ENCODE measurements at places on chromosomes 13 and 19.

- DNase-seq, result no peak
Measured at GRCh38 chr13:97058926-97059325, 64.7 kb upstream of the OXGR1 start.

GRCh38 chr19:46840498-46840942 is 10.1 kb downstream of the AP2S1 start:
- DNase-seq, result peak; percentile 38

DNA sequence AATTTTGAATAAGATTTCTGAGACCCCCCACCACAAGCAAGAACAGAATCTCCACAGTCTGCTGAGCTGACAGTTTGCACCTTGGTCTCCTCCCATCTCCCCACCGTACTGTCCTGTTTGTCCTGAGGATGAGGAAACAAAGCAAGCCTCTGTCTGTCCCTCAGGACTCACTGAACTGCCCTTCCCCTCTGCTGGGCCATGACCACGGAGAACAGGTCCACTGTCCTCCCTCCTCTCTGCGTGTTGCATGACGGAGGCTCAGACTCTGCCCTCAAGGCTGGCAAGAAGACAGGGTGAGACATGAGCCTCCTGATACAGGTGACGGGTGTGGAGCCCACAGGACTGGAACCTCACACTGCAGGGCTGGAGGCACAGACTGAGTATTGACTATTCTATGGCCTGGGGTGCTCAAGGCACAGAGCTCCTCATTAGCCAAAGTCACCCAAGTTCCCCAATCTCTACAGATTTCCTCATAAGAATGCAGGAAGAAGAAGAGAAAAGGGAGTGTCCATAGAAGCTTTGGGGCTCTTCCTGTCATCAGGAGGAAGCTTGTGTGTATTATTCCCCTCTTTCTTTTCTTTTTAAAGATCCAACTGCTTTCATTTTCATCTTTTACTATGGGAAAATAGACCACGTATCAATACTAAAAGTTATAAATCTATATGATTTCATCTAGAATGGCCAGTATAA is 22.4 kb upstream of the RGCC start:
- DNase-seq, result no peak

DNA sequence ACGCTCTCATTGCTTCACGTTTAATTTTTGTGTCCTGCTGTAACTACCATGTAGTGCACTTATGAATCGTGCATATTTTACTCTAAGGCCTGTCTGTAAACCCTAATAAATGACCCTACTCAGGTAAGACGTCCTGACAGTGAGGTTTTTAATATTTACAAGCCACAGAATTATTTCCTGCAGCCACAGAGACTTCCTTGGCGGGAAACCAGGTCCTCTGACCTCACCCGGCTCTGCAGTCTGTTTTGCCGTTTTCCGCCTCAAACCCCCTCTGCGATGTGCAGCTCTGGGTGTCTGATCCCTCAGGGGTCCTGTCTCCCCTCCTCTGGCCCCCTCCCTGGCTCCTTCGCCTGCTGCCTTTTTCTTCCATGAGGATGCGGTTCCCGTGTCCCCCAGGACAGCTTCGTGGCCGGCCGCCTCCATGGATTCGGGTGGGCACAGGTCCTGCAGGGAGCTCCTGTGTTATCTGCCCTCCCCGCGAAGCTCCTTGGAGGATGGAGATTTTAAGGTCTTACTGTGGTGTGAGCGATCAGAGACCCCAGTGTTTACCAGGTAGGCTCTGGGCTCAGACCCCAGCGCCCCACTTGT is 66.3 kb downstream of the MCF2L start:
- DNase-seq, result no peak

GRCh38 chr13:42812316-42812715 is 30.9 kb downstream of the FAM216B start:
- DNase-seq, result no peak

GRCh38 chr19:55690769-55691545 is 15.9 kb downstream of the EPN1 start:
- no peak for DNase-seq

DNA sequence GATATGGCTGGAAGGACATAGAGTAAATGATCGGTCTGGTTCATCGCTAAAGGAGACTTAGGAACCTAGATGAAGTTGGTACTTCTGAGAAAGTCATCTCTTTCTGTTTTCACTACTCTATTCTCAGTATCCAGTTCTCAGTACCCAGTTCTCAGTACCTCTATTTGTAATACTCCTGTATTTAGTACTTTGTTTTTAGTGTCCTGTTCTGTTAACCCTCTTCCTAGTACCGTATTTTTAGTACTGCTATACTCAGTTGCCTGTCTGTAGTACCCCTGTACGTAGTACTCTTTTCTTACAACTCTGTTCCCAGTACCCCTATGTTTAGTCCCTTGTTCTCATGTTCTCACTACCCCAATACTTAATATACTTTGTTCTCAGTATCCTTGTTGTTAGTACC is 1.2 kb downstream of the RFXAP start:
- DNase-seq, result no peak

GRCh38 chr13:31925079-31925478 is 106.5 kb upstream of the FRY start:
- no peak for DNase-seq

GRCh38 chr19:7925171-7925851 is 624 bp downstream of the CTXN1 start:
- DNase-seq, result peak; percentile 81

GRCh38 chr13:103812971-103813370 is 746.8 kb upstream of the SLC10A2 start:
- DNase-seq, result no peak

DNA sequence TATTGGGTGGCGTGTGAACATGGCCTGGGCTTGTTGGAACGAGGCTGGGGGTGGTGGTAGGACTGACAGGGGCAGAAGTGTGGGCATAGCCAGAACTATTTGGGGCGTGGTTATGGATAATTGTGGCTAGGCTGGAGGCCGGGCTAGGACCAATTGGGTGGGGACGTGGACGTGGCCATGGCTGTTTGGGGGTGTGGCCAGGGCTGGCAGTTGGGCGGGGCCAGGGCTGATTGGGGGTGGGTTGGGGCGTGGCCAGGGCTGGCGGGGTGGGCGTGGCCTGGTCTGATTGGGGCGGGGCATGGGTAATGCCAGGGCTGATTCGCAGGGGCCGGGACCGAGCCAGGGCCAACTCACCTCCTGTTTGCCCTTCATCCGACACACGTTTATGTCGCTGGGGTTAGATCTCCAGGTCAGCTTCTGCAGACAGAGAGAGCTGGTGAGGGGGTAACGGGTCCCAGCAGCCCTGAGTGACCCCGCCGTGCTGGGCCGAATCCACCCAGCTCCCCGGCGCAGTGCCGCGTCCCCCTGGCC is 2.8 kb downstream of the SEMA6B start:
- DNase-seq, result peak; percentile 27

DNA sequence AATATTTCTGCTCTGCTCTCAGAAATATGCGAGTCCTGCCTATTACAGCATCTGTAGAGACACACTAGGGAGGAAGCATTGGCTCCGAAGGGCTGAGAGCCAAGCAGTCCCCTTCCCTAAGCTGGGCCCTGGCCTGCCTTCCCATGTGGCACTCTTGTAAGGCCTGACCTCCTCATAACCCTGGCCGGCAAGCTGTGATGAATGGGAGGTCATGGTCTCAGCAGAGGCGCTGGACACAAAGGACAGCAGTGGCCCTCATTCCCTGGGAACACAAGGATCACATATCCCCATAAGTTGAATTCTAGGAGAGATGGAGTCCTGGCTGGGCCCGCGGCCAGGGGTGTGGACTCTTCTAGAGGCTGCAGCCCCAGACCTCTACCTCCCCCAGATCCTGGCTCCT is 483.3 kb downstream of the ZNF536 start:
- DNase-seq, result no peak

GRCh38 chr13:51820016-51820597 is 16.1 kb upstream of the DHRS12 start:
- DNase-seq, result no peak

DNA sequence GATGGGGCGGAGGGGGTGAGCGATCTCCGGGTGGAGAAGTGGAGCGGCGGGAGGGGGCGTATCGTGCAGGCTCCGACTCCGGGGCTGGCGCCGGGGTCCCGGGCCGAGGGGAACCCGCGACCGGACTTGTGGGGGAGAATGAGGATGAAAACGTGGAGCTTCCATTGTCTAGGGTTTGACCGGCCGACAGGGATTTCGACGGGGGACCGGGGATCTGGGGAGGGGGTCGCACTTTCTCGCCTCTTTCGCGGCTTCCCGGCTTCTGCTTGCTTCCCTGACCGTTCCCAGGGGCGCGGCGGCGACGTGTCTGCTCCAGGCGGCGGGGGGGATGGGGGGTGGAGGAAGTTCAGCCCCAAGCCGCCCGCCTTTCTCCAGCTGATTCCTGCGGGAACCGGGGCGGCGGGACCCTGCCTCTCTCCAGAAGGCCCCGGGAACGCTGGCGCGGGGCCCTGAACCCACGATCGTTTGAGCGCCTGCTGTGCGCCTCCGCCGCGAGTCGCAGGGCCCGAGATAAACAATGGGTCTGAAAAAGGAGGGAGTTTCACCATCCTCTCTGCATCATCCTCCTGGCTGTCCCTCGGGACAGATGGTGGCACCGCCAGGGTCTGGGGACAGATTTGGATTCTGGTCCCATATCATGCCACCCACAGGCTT is 790 bp downstream of the TPM4 start:
- DNase-seq, result no peak

DNA sequence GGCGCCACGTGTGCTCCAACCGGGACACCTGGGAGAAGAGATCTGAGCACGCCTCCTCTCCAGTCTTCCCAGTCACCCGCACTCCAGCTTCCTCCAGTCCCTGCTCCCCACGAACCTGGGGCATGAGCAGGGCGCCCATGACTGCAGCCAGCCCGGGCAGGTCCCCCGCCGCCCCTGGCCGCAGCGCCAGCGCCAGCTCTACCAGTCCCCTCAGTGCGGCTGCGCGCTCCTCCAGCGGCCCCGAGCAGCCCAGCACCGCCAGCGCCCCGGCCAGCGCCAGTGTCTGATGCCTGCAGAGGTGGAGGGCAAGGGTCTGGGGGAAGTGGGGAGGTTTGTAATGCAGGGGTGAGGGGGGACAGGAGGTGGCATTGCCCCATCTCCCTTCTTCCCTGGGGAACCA is 13.1 kb downstream of the SH2D3A start:
- DNase-seq, result no peak

GRCh38 chr13:33722216-33722915 is 95.6 kb upstream of the RFC3 start:
- DNase-seq, result no peak

GRCh38 chr19:30254158-30254557 is 118.0 kb upstream of the ZNF536 start:
- DNase-seq, result no peak

- DNase-seq, result no peak
Measured at GRCh38 chr19:16315825-16316505, 8.7 kb upstream of the KLF2 start.

DNA sequence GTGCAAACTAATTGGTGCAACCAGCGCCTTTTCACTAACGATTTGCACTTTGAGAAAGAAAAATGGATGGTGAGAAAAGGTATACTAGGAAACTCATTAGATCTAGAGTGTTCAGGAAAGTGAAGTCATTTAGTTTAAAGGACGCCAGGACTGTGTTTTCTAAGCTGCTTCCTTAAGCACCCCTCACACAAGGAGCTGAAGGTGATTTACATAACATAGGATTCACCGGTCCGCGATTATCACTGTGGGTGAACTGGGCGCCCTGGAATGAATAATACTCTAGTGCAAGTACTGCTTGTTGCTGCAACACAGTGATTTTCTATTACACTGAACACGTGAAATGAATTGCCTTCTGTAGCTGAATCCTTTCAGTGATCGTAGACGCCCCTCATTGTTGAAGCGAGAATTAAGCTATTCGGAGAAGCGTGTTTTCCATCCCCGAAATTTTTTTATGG is 2.6 kb upstream of the MAB21L1 start:
- no peak for DNase-seq

DNA sequence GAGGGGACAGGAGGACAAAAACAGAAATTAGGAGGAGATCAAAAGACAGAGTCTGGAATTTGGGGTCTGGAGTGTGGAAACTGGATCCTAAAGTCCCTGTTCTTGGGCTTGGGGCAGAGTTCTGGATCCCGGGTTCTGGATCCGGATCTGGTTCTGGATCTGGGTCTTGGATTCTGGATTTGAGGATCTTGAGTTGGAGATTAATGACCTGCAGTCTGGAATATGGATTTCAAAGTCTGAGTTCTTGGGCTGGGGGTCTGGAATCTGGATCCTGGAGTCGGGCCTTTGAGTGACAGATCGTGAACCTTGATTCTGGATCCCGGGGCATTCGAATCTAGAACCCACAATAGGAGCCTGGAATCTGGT is 411 bp upstream of the KLK15 start:
- DNase-seq, result no peak

DNA sequence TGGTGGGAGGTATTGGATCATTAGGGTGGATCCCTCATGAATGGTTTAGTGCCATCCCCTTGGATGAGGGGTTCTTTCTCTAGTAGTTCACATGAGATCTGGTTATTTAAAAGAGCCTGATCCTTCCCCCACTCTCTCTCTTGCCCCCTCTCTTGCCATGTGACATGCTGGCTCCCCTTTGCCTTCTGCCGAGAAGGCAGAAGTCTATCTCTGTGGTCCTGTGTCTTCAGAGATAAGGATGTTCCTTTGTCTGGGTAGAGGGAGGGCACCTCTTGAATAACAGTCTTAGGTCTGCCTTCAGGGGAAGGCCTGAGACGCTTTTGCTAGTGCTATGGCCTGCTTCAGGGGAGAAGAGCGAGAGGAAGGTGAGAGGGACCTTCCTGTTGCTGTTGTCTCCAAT is 2.0 kb upstream of the ZDHHC20 start:
- no peak for DNase-seq

DNA sequence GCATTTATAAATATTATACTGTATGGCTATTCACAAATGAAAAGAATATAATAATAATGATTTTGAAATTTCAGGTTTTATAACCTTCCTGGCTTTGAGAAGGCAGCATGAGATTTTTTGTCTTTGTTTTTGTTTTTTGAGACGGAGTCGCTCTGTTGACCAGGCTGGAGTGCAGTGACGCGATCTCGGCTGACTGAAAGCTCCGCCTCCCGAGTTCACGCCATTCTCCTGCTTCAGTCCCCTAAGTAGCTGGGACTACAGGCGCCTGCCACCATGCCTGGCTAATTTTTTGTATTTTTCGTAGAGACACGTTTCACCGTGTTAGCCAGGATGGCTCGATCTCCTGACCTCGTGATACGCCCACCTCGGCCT is 64.1 kb downstream of the ZNF429 start:
- DNase-seq, result peak; percentile 45

GRCh38 chr13:72208112-72208645 is 341.2 kb upstream of the DACH1 start:
- no peak for DNase-seq

DNA sequence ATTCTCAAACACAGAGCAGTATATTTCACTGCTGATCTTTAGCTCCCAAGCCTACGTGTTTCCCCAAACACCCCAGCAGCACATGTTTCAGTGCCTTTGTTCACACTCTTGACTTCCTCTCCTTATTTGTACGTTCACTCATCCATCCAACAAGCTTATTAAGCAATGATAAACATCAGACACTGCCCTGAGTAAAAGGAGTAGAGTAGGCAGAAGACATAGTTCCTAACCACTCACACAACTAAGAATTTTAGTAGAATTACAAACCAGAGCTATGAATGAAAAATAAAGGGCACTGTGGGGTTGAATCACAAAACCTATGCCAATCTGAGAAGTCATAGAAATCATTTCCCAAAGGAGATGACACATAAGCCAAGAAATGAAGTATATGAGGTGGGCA is 213.5 kb downstream of the DIAPH3 start:
- DNase-seq, result no peak

Measured in stimulated activated CD4-positive, alpha-beta T cell treated with anti-CD3 and anti-CD28 coated beads, Interleukin-4, amount 100 ng/mL, for 48 hours (primary cell).